Heart right ventricle (tissue), 16 donors: ENCODE measurements at places on chromosomes 6 and 20.

- no peak for DNase-seq
Measured at GRCh38 chr6:149026530-149026942, 279.7 kb downstream of the UST start.

- no peak for DNase-seq
Measured at GRCh38 chr20:3672547-3673171, 9.2 kb downstream of the ADAM33 start.

GRCh38 chr6:11353921-11354389 lies 121.5 kb upstream of the NEDD9 start:
- peak; percentile 31 for DNase-seq

DNA sequence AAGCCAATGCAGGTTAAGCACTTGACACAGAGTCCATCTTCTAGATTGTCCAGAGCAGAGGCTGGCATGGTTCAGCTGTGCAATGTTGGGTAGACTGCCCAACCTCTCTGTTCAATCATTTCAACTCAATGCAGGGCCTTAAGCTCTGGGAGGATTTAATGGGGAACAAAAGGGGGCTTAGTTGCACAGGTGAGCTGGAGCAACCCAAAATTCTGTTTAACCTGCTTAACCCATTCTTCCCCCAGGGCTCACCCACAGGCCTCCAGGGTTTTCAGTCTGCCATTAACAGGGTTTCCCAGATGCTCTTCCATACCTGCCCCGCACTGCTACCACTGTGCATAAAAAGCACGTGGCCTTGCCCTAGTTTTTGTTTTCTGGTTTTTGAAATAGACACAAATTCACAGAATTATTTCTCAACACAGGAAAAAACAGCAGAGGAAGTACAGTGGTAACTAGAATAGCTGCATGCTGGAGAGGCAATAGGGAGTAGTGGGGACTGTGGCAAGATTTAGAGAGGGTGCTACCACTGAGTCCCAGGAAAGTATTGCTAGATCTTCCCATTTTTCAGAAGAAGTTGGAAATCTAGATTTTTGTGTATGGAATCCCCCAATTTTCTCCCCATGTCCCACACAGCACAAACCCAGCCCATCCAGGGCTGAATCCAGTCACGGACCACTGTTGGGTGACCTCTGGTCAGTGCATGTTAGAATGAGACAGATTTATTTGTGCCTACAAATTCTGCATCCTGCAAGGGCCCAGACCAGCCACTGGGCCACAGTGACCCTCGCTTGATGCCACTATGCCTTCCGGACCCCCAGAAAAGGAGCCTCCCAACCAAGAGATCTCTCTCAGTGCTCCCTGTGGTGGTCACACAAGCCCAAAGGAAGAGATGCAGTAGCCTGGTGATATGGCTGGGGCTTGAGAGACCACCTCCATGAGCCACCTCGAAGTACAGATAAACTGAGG lies 4.6 kb downstream of the PTGIS start:
- no peak for DNase-seq

DNA sequence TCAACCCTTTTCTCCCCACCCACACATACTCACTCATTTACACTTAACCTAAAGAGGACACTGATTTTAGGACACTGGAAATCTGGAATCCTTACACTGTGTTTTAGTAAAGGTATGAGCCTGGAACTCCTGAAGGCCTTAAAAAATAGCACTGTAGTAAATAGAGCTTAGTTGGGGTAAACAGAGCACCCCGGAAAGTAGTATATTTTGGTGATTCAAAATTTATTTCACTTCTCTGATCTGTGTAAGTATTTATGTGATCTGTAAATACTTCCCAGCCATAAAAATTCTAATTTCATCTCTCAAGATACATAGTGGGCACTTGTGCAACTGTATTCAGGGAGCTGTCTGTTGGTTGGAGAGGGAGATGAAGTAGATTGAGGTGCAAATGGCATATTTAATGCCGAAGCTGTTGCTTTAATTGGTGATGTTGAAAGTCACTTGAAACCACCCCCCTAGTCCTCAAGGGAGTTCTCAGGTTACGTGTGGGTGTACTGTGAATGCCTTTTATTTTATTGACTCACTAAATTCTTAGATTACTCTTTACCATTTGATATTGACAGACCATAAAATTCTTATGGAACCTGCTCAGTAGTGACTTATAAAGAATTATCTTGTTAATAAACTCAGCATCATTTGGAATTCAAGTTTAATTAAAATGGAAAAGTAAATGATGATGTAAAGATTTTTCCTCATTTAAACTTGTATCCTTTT lies 154.9 kb downstream of the SOX4 start:
- no peak for DNase-seq

- no peak for DNase-seq
Measured at GRCh38 chr6:1463751-1464426, 74.5 kb downstream of the FOXF2 start.

- DNase-seq = no peak
Measured at GRCh38 chr6:85006362-85006761, 242.0 kb upstream of the TBX18 start.

DNA sequence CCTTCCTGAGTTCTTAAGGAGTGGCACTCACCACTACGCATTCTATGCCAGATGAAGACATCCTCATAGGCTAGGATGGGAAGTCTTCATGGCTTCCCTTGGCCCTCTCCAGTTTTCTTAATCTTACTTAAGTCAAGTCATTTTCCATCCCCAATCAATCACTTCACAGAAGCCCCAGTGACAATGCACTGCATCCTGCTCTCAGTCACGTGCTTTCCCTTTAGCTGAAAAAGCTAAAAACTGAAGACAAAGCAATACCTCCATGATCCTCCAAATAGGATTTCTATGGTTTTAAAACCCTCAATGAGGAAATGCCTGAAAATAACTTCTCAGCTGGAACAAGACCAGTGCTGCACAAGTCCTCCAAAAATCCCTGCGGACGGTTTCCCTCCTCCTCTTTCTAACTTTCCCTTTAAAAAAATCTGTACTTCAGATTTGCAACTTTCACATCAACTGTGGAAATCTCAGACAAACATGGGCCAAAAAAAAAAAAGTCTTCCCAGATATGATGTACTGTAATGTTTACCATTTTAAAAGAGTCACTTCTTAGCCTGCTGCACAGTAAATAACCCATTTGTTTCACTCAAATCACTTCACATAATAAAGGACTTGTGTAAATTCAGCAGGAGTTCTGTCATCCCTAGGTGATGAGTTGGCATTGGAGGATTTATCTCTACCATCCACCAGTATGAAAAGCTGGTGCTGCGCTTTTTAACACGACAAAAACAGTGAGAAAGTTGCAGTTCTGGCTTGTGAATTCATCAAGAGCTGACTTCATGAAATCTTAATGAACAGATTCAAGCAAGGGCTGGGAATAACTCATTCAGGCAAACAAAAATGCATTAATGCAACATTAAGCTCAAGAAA lies 590.0 kb upstream of the NOX3 start:
- no peak for DNase-seq

GRCh38 chr6:31568537-31568961 lies 3.5 kb upstream of the LTA start:
- DNase-seq = no peak

DNA sequence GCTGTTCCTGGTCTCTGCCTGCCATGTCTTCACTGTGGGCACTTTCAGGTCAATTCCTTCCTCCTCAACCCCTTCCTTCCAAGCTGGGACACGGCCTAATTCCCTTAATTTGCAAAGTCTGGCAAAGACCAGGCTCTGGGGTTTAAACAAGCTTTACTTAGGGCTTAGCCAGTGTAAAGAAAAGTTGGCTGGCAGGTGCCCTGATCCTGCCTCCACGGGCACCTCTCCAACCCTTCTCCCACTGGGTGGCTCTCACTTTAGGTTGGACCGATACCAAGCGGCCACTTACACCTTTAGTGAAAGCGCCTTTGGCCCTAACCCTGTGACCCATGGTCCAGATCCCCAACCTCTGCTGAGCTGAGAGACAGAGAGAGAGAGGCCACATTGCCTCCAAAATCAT lies 13.7 kb upstream of the MLN start:
- no peak for DNase-seq
